Progenitor cell of endocrine pancreas (in vitro differentiated cells): ENCODE measurements at places on chromosomes 7 and 10.

DNA sequence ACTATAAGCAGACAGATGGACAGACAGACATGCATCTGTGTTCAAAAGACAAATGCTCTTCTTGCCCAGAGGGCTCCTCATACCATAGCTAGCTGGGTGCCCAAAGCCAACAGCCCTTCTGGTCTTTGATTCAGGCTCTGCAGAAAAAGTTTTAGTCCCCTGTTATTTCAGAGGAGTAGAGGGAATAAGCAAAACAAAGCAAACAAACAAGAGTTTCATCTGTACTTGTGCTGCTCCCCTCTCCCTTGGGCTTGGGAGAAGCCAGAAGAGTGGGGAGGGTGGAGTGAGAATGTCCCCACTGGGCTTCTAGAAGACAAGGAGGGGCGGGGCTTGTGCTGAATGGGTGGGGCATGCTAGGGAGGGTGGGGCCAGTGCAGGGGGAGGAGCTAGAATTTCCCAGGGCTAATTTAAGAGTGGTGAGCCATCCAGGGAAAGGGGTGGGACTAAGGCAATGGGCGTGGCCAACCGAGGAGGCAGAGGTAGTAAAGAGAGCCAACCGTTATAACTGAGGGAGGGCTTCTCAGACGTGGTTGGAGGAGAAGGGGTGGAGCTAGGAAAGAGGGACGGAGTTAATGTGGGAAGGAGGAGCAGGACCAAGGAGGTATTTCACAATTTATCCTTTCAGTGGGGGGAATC is 101.2 kb upstream of the MGMT start:
- no peak overlapping the region for H3K4me3 ChIP-seq
- H3K36me3 ChIP-seq, result no peaks in the 10 kb centered on the region
- no peak overlapping the region for H3K27ac ChIP-seq
- DNase-seq, result no peak
- no peaks in the 10 kb centered on the region for H3K4me1 ChIP-seq
- H3K27me3 ChIP-seq, result peaks cover 28% of the 10 kb centered on the region

DNA sequence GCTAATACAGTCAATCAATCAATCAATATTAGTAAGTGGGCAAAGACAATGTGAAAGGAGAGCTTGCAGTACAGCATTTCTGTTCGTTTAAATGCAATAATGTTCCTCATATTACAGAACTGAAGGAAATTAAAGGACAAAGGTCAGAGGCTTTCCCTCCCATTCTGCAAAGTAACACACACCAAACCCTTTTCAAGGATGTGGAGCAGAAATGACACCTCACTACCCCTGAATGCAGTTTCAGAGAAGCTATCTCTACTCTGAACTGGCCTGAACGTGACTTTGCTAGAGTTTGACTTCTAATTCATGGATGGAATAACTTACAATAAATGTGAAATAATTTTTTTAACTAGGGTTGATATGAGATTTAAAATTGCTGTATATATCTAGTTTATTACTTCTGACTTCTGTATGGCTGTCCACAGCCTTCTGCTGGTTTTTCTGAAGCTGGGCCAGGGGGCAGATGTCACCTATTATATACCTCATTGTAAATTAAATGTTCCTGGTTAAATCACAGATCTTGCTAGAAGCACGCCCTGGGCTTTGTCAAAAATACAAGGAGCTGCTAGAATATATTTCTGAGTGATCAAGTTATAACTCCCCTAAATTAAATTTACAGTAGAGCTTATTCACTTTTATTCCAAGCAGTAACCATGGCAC is 156.9 kb upstream of the C7orf33 start:
- DNase-seq, result no peak
- peaks cover 32% of the 10 kb centered on the region for H3K27me3 ChIP-seq
- no peak overlapping the region for H3K27ac ChIP-seq
- peaks cover 5% of the 10 kb centered on the region for H3K4me1 ChIP-seq

GRCh38 chr7:2131800-2132199 is 100.9 kb downstream of the MAD1L1 start:
- no peaks in the 10 kb centered on the region for H3K27me3 ChIP-seq
- no peak overlapping the region for H3K4me3 ChIP-seq
- H3K36me3 ChIP-seq, result peaks cover 20% of the 10 kb centered on the region
- no peak for DNase-seq

DNA sequence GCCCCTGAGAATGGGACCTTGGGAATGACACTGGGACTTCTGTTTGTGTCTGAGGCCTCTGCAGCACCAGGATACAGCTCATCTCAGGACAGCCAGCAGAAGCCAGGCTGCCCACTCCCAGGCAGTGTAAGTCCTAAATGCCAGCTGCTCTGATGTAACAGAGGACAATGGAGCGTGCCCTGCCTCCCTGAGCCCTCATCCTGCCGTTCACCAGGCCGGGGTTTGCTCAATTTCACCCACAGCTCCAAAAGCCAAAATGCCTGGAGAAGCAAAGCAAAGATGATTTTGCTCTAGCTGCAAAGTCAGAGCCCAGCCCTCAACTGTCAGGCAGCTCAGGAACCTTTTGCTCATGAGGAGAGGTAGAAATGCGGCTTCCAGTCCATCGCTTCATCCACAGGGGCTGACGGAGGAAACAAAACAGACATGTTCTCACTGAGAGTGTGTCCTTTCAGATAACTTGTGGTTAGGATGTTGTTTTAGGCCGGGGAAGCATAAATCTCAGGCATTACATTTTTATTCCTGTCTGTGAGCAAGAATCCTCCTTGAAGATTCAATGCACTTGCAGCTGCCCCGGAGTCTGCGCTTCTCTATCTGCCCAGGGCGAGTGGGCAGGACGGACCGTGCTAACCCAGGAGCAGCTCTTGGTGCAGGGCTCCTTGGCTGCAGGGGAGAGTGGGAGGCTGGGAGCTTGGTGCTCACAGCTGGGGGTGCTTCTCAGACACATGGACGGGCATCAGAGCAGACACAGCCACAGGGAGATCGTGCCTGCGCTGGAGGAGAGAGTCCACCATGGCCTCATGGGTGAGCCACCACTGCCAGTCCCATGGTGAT is 83.2 kb upstream of the CHST15 start:
- H3K36me3 ChIP-seq, result no peaks in the 10 kb centered on the region
- DNase-seq, result no peak
- no peaks in the 10 kb centered on the region for H3K4me1 ChIP-seq
- H3K4me3 ChIP-seq, result no peak overlapping the region
- no peak overlapping the region for H3K27ac ChIP-seq

DNA sequence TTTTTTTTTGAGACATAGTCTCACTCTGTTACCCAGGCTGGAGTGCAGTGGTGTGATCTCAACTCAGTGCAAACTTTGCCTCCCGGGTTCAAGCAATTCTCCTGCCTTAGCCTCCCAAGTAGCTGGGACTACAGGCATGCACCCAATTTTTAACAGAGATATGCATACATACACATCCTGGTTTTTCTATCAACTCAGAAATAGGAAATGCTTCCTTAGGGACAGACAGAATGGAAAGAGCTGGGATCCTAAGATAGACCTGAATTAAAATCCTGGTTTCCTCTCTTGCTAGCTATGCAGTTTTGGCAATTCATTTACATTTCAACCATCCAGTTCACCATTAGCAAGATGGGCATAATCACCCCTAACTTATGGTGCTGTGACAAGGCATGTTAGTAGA is 347.5 kb downstream of the GPAM start:
- no peak for DNase-seq
- H3K27ac ChIP-seq, result no peak overlapping the region
- no peaks in the 10 kb centered on the region for H3K36me3 ChIP-seq
- H3K4me1 ChIP-seq, result no peaks in the 10 kb centered on the region
